Activated CD8-positive, alpha-beta memory T cell treated with anti-CD3 and anti-CD28 coated beads, Interleukin-2, amount 10 ng/mL, durations not matched to agents 7 days and 5 days (primary cell): ENCODE measurements at places on chromosomes 3 and 15.

DNA sequence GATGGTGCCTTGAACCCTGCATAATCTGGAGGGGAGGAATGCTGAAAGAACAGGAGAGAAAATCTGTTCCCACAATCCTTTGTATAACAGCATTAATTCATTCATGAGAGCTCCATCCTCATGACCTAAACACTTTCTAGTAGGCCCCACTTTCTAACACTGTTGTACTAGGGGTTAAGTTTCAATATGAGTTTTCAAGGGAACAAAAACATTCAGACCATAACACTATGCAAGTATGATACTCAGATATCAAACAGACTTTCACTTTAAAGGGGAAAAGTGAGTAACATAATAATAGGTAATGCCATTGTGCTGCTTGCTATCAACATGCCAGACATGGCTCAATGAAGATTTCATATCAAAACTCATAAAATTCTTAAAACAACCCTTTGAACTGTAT, 32.4 kb upstream of the PLSCR2 start:
- DNase-seq, result no peak

DNA sequence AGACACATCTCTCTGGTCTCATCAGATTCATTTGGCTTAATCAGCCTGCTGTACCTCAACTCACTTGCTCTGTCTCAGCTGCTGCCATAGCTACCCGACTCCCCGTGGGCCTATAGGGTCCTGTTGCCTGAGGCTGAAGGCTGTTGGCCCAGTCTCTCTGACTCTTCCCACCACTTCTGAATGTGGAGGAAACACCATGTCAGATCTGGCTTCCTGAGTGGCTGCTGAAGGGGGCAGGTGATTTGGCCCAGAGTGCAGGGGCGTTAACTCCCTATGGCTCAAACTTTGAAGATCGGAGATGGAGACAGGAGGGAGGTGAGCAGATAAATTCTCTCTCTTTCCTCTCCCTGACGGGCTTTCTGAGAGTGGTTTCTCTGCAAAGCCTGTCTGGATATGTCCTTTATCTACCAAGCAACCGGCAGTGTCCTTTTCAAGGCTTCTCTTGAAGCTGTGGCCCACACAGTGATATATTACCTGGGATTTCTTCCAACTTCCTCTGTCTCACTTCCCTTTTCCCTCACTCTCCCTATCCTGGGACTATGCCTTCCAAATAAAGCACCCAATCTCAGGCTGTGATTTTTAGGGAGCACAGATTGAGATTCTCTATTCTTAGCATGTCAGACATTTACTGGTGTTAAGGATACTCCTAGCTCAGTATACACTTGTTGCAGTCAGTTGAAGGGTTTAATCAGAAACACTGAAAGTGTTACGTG, 334.9 kb upstream of the TBC1D5 start:
- DNase-seq, result no peak

GRCh38 chr3:129543156-129543790, at the start of gene H1-8:
Gene H1-8 (plus strand): TSS chr3:129543175. CDS start chr3:129543219, 44 bp downstream.
- DNase-seq, result no peak

- no peak for DNase-seq
Observed at GRCh38 chr15:92059036-92059970, 205.8 kb downstream of the SLCO3A1 start.

DNA sequence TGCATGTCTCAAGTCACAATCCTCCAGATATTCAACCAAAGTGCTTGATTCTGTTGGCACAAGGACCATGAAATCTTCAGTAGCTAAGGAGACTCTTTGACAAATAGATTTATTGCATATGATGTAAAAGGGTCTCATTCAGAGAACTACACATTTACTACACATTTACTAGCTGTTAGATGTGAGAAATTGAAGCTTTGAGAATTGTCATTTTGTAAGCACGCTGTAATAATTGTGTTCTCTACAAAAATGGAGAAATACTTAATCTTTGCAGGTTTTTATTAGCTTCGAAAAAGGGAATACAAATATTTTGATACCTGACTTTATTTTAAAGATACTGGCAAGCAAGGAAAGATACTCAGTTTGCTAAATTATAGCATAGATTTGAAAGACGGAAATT, 70.2 kb upstream of the CHD2 start:
- DNase-seq, result no peak

DNA sequence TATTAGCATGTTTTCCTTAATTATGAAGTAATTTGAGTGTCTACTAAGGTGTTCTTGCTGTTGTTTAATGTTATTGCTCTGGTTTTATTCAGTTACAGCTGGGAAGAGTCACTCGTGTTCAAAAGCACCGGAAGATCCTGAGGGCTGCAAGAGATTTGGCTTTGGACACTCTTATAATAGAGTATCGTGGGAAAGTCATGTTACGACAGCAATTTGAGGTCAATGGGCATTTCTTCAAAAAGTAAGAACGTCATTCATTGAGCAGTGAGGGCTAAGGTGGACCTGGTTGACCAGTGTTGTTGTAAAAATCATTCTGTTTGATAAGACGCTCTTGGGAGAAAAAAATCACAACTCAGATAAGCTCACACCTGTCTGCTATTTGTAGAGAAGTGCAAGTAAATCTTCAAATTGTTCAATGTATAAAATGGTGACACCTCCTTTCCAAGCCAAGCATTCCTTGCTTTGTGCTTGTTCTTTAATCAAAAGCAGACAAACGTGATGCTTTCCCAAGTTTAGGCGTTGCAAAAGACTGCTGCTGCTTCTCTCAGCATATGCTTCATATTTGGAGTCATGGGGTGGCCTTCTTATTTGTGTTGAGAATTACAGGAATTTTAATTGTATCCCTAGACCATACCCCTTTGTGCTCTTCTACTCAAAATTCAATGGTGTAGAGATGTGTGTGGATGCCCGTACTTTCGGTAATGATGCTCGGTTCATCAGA, 44.2 kb downstream of the SETD5 start:
- DNase-seq, result no peak

GRCh38 chr3:99562990-99563607, 75.3 kb upstream of the COL8A1 start:
- DNase-seq, result no peak

- DNase-seq, result no peak
Observed at GRCh38 chr15:41842229-41842628, 3.6 kb downstream of the PLA2G4B start.

DNA sequence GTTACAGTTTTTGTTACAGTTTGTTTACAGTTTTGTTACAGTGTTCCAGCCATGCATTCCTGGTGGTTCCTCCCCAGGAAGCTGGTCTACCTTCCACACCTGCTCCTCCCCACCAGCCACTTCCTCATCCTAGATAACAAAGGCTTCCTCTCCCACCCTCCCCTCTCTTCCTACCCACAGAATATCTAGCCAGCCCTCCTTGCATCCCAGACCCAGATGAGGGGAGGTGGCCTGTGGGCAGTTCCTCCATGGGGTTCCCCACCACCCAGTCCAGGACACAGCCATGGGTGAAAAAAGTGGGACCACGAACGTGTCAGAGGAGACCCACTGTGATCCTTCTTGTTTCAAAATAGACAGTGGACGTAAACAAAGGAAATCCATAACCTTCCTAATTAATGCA, 122.8 kb upstream of the ABHD17C start:
- DNase-seq, result no peak

DNA sequence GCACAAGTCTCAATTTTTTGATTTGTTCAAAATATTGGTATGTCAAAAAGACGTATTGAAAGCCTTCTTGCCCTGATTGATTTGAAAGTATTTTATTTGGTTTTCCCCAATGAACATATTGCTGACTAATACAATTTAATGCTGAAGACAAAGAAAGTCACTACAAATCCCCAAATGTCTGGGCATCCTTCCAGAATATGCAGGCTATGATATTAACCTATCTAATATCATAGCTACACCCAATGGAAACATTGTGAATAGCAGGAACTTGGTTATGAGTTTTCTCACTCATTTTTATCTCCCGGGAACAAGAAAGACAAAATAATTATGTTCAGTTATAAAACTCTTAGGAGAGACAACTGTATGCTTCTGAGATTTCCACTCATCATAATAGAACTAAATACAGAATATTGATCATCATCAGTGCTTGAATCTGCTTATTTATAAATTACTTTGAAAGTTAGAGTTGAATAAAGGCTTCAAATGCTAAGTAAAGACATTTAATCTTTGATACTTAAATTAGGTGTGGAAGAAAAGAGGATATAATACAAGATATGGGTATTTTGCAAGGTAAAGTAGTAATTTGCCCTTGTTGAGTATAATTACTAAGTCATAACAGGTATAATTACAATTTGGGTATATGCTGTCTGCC, 483.9 kb downstream of the RBMS3 start:
- DNase-seq, result no peak

GRCh38 chr15:93866948-93867347, 364.4 kb upstream of the MCTP2 start:
- no peak for DNase-seq

DNA sequence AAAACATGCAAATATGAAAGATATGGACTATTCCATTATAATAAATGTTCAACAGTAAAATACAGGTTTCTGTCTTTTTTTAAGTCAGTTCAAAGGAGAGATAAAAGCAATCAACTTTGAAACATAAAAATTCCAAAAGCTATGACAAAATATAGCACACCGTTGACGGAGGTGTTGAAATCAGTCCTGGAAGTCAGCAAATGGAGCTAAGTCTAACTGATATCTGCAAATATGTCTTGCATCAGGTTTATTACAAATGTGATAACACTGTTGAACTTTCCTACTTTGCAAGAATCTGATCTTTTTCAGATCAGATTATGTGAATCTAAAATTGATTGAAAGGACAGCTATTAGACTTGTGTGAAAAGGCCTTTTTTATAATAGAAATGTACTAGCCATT, 300.7 kb downstream of the SHOX2 start:
- no peak for DNase-seq

GRCh38 chr15:34791701-34792100, 3.6 kb downstream of the ACTC1 start:
- no peak for DNase-seq

DNA sequence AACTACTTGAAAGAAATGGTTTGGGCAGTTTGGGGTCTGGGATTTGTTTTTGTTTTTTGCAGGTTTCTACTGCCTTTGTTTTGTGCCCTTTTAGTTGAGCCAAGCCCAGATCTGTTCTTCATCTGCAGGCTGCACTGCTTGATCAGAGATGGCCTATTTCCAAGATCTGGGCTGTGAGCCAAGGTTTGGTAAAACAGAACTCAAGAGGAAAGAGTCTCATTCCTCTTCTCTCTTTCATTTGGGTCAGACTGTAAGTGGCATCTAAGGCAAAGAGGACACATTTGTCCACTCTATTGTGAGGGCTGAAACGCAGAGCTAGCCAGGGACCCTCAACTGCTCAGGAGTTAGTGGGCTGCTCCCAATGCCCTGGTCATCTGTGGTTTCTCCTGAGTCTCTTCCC, 104.4 kb upstream of the UBE3A start:
- no peak for DNase-seq

GRCh38 chr3:14377838-14378169, 24.6 kb upstream of the SLC6A6 start:
- peak; percentile 91 for DNase-seq

DNA sequence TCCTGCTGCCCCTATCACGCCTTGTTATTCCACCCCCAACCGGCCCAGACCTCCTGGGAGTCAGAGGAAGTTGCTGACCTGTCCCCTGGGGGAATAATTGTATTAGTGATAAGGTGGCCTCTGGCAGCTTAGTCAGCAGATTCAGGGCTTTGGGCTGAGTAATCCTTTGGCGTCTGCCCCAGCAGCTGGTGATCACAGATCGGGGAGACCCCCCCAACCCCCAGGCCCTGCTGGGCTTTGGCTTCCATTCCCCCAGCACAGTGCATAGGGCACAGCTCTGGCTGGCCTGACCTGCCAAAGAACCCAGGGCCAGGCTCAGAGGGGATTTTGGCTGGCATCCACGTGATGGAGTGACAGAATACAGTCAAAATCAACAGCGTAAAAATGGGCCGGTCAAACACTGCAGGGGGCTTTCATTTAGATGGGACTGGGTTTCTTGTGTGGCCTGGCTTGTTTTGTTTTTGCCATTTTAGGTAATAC, 3.9 kb upstream of the NR2E3 start:
- DNase-seq, result no peak

- peak; percentile 77 for DNase-seq
Observed at GRCh38 chr3:141105828-141106628, 54.9 kb downstream of the SPSB4 start.

GRCh38 chr3:129888771-129889170, 4.7 kb downstream of the TMCC1 start:
- DNase-seq, result no peak

- no peak for DNase-seq
Observed at GRCh38 chr3:65713016-65713415, 325.7 kb downstream of the MAGI1 start.

GRCh38 chr3:46517784-46518181, 20.0 kb downstream of the RTP3 start:
- DNase-seq, result no peak

- no peak for DNase-seq
Observed at GRCh38 chr15:25397100-25397499, 41.7 kb downstream of the UBE3A start.

DNA sequence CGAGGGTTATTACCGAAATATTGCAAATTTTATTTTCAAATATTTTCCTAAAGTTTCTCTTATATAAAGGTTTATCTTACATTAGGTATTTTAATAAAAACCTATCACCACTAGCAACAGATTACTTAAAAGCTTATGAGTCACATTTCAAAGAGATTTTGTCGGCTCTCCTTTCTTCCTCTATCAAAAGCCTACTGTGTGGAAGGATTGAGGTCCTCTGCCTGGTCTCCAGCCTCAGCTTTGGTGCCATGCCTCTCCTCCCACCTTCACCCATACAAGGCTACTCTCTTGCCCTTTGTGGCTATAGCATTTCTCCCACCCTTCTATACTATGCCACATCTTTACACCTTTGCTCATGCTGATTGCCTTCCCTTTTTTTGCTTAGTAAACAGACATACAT, 199.3 kb downstream of the TNIK start:
- DNase-seq, result no peak

DNA sequence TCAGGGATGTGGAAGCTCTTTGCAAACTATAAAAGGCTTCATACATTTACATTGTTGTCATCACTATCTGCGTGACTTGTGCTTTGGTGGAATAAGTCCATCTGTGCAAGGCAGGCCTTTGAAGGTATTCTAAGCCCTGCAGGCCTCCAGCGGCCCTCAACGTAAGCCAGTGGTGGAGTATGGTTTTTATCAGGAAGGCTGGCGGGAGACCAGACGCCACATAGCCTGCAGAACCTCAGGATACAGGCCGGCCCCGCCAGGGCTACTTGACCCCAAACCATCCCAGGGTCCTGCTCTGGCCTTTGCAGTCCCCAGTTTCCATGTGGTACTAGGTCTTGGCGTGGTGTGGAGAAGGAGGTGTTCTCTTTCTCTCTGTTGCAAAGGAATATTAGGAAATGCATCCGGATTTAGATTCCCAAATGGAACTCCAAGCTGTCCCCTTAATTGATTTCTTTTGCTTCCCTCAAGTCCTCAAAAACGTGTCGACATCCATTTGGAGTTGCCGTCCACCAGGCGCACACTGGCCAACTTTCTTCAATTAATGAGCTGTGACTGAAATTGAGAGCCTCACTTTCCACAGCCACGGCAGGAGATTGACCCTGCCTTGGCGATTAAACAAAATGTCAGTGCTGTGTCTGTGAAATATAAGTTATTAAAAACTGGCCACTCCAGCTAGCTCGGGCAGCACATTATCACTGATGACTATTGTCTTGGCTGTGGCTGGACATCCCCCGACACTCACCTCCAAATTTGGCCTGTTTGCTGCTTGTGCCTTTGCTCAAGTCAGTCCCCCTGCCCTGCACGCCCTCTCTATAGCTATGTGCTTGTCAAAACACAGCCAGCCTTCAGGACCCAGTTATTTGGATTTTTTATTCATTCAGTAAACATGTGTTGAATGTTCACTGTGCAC, 239.8 kb upstream of the TLE3 start:
- DNase-seq, result no peak
